ENCODE measurements at places on chromosomes 1 and 21.

DNA sequence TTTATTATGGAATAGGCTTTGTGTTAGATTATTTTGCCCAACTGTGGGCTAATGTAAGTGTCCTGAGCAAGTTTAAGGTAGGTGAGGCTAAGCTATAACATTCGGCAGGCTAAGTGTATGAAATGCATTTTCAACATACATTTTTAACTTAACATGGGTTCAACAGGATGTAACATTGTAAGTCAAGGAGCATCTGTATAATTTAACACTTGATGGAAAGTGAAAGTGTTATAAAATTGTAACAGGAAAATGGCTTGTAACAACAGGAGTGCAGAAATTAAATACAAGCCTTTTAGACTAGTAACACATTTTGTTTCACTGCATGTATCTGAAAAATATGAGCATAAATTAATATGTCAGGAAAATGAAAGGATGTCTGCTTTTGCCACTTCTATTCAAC is 42.3 kb downstream of the B3GALNT2 start:
- DNase-seq = no peak

GRCh38 chr1:23957096-23957495 is 2.5 kb upstream of the PNRC2 start:
- DNase-seq = no peak

DNA sequence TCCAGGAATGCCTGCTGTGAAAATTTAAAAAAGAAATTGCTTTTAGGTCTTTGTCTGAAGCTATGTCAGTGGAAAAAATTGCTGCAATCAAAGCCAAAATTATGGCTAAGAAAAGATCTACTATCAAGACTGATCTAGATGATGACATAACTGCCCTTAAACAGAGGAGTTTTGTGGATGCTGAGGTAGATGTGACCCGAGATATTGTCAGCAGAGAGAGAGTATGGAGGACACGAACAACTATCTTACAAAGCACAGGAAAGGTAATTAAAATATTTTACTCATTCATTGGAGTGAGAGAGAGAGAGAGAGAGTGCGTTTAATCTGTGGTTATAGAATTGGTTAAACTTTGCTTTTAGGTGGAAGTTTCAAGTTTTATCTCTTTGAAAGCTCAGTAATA is 20.0 kb downstream of the CDC73 start:
- no peak for DNase-seq

- DNase-seq = no peak
Measured at GRCh38 chr1:23578311-23578996, 19.2 kb upstream of the ID3 start.

DNA sequence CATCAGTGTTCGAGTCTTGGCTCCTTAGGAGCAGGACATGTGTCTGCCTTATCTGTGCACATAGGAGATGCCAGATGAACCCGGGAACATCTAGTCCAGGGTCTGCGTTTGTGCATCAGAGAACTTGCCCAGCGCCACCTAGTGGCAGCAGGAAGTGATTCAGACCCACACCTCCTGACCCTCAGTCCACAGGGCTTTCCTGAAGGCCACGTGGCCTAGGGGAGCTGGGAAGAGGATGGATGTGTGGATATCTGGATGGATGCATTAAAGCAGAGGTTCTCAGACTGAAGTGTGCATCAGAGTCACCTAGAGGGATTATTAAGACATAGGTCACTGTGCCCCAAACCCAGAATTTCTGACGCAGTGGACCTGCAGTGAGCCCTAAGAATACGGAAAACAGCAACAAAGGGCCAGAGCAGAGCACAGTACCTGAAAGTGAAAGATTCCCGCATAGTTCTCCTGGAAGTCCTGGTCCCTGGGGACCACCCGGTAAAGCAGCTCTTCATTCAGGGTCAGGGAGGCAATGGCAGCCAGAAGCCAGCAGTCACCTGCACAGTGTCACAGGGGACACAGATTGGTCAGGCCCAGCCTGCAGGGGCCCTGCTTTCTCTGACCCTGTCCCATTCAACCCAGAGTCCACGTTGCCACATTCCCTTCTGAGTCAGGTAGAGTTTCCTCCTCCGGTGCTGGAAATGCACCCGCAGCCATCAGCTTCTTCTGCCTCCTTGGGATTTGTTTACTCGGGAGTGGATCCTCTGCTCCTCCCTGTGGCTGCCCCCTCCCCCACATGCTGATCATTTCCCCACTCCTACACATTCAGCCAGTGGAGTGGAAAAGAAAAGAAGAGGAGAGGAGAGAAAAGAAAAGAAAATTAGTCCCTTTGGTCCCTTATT is 37.0 kb downstream of the CAPN8 start:
- peak; percentile 13 for DNase-seq

DNA sequence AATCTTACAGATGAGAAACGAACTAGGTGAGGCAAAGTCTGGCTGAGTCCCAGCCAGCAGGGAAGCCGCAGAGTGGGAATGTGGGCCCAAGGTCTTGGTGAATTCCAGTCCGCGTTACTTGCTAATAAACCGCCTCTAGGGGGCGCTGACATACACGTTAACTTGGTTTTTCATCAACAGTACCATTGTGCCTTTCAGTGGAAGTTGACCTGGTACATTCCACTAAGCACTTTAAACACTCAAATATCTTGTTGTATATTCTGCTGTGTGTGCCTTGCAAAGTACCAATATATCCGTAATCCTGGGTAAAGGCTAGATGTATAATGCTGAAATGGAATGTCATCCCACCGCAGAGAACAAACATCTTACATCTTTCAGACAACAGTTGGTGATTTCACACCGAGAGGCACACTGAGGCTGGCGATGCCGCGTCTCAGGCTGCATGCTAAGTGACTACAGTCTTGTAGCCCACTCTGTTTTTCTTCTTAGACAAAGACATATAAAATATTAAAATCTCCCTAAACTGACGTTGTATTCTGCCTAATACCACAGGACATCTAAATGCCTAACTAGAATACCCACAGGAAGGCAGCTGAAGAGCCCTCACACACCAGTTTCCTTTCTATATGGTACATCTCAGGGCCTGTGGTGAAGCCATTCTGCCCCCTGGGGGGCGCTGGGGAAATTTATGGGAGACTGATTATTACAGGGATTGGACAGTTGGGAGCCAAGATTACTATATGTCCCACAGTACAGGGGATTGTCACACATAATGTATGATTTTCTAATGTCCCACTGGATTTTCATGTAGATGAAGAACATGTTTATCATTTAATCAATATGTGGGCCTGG is 49.2 kb upstream of the C1orf198 start:
- peak; percentile 44 for DNase-seq

GRCh38 chr1:181089676-181090544 is 1.4 kb downstream of the IER5 start:
- peak; percentile 69 for DNase-seq

DNA sequence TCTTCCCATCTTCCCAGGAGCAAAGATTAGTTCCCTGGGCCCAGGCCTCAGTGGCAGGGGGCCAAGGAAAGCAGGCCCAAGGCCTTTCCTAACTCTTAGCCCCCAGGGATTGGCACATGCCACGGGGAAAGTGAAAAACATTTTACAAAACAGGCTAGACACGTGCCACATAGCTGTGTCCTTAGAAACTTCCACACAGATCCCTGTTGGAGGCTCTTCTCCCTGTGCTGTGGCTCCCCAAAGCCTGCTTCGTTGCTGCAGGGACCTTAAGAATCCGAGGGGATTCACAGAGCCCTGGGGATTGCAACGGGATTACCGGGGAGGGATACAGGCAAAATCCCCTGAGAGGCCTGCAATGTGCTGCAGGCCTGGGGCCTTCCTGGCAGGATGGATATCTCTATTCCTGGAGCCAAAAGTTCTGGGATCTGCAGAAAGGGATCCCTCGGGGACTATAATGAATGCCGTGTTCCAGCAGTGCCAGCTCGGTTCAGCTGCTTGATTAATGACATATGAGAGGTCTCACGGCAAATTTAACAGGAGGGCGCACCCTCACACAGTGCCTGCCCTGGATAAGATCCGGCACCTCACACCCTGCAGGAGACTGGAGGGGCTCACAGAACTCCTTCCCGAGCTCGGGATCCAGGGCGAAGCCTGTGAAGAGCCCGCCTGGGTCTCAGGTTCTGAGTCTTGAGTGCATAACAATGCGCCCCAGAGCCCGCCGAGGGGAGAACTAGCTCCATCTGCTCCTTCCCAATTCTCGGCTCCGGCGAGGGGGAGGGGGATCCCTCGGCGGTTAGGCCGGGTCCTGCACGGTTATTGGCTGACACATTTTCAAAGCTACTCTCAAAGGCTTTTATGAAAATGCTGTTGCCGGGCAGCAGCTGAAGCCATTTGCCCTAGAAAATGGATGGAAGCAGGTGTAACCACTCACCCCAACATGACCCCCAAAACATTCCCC is 15.3 kb upstream of the RGS8 start:
- DNase-seq = no peak

DNA sequence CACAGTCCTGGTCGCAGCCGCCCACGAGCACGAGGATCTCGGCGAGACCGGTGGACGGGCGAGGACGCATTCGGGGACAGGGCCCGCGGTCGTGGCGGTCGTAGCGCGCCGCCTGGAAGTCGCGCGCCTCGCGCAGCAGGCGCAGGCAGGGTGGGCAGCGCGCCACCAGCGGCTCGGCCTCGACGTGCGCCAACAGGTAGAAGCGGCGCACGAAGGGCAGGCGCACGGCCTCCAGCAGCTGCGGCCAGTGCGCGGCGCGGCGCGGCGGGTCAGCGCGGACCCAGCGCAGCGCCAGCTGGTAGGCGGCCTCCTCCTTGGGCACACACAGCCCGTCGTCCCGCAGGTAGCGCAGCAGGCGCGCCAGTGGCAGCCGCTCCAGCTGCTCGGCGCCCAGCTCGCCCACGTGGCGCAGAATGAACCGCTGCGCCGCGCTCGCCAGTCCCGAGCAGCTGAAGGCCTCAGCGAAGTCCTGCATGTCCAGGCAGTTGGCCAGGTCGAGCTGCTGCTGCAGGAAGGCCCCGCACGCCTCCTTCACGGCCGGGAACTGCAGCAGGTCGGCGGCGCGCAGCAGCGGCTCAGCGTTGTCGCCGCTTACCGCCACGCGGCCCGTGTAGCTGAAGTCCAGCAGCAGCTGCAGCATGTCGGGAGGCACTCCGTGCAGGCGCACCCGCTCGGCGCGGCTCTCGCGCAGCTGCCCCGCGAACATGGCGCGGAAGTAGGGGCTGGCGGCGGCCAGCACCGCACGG is 573 bp downstream of the KLHL21 start:
- no peak for DNase-seq

GRCh38 chr21:34996304-34997101 is 52.6 kb downstream of the RUNX1 start:
- no peak for DNase-seq

DNA sequence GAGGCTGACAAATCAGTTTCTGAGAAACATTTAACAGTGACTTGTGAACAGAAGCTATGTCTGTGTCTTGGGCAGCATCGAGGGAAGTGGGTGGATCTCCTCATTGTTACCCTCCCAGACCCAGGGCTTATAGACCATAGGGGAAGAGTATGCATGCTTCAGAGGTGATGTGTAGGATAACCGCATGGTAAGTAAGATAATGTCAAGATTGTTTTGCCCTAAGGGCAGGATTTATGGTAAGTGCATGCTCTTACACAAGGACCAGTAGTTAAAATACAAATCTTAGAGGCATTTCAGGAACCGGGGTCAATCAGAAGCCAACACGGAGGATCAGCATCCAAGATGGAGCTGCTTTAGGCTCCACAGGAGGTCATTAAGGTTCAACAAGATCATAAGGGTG is 7.7 kb upstream of the PRMT2 start:
- no peak for DNase-seq

DNA sequence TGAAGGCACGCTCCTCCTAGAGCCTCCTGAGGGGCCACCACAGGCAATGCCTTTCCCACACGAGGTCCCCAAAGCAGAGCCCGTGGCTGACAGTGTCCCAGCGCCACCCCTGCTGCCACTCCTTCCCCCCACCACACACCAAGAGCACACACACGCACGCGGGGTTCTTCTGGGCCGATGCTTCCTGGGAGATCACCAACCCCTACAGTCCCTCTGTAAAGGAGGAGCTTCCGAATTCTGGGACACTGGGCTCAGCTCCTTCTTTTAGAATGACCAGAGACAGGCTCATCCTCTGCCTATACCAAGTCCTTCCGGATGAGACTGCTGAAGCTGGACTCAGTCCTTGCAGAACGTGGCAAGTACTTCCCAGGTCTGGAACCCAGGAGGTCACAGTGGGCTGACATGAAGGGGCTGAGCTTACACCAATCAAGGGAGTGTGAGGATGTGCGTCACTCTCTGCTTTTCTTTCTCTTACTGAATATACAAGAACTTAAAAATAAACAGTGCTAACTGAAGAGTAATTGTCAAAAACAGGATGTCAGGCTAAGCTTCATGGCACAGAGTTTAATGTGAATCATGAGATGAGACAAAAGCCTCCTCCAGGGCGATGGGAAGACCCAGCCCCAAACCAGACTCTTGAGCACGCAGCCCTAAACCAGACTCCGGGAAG is 12.7 kb downstream of the SSU72 start:
- DNase-seq = no peak

DNA sequence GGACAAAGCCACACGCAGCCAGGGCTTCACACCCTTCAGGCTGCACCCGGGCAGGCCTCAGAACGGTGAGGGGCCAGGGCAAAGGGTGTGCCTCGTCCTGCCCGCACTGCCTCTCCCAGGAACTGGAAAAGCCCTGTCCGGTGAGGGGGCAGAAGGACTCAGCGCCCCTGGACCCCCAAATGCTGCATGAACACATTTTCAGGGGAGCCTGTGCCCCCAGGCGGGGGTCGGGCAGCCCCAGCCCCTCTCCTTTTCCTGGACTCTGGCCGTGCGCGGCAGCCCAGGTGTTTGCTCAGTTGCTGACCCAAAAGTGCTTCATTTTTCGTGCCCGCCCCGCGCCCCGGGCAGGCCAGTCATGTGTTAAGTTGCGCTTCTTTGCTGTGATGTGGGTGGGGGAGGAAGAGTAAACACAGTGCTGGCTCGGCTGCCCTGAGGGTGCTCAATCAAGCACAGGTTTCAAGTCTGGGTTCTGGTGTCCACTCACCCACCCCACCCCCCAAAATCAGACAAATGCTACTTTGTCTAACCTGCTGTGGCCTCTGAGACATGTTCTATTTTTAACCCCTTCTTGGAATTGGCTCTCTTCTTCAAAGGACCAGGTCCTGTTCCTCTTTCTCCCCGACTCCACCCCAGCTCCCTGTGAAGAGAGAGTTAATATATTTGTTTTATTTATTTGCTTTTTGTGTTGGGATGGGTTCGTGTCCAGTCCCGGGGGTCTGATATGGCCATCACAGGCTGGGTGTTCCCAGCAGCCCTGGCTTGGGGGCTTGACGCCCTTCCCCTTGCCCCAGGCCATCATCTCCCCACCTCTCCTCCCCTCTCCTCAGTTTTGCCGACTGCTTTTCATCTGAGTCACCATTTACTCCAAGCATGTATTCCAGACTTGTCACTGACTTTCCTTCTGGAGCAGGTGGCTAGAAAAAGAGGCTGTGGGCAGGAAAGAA is 8.1 kb downstream of the PSRC1 start:
- DNase-seq = no peak

DNA sequence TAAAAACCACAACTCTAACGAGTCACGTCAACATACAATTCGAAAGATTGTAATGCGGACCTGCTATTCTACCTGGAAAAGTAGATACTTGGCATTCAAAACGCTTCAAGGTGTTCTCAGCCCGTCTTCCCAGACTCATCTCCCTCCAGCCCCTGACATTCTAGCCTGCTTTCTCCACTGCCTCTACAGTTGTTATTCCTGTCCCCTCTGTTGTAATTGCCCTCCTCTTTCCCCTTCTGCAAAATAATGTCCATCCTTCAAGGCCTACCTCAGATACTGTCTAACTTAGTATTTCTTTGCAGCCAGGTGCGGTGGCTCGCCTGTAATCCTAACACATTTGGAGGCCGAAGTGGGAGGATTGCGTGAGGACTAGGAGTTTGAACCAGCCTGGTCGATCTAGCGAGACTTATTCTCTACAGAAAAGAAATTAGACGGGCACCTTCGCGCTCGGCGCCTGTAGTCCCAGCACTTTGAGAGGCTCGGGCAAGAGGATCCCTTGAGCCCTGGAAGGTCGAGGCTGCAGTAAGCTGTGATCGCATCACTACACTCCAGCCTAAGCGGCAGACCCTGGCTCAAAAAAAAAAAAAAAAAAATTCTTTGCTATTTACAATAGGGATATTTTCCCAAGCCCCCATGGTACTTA is 756 bp upstream of the RBM34 start:
- no peak for DNase-seq

All from activated T-helper 1 cell treated with anti-CD3 and anti-CD28 coated beads, Interleukin-2, amount 50 U/mL, for 16 hours (primary cell).